ENCODE measurements at places on chromosomes 12 and 14.

GRCh38 chr12:47370421-47370820 is 290.7 kb upstream of the AMIGO2 start:
- DNase-seq, result no peak

- DNase-seq, result no peak
These were observed 86.9 kb upstream of the CLEC14A start for GRCh38 chr14:38342803-38343202.

- no peak for DNase-seq
These were observed 5.7 kb downstream of the PRKAB1 start for GRCh38 chr12:119673634-119674033.

GRCh38 chr12:88750867-88751543 is 170.7 kb upstream of the KITLG start:
- no peak for DNase-seq

- DNase-seq, result peak; percentile 27
These were observed 3.3 kb downstream of the CD4 start for GRCh38 chr12:6792522-6793201.

Data from activated naive CD4-positive, alpha-beta T cell treated with Interleukin-2 at 50 U/mL for 16 hours (primary cell).